ENCODE measurements at places on chromosomes 4 and X.

GRCh38 chrX:25084446-25084845, 68.7 kb upstream of the ARX start:
- DNase-seq: no peak

GRCh38 chr4:119932277-119932676, 134.4 kb downstream of the MAD2L1 start:
- no peak for DNase-seq

DNA sequence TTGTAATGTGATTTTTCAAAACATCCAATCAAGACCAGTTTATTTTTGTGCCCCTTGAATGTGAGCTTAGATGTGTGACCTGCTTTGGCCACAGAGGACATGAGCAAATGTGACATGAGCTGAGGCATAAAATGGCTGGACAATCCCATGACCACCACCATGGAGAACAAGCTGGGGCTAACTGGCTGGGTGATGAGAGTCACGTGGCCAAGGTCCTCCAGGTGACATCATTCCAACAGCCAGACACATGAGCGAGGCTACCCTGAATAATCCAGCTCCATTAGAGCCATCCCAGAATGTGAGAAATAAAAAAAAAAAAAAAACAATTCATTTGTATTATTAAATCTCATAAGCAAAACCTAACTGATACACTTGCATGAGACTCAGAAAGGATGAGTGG, 90.4 kb upstream of the LDB2 start:
- no peak for DNase-seq

GRCh38 chr4:35608205-35608604, 636.1 kb downstream of the ARAP2 start:
- DNase-seq: no peak

Measured in spinal cord (tissue), 10 donors.